ENCODE measurements at places on chromosomes 7 and 10.

DNA sequence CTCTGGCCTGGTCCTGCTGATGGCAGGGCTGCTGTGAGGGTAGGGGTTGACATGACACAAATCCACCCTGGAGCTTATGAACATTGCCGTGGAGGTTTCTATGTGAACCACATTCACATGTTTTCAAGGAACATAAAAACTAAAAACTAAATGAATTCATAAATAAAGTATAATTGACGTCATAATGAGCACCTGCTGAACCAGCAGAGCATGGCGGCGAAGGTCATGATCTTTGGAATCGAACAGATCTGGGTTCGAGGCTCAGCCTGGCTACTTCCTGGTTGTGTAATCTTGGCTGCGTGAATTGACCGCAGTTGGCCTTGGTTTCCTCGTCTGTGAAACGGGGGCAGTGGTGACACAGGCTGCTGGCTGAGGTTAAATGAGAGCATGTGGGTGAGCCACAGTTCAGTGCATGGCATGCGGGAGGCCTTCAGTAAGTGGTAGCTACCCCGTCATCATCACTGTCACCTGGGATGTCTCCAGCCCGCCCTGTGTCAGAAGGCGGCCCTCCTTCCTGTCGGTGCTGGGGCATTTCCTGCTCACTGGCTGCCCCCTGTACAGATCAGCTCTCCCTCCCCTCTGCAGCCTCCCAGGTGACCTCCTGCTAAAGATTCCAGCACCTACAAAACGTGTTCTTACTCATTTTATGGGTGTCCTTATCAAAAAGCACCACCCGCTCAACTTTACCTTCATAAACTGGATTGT lies 190.3 kb upstream of the SHH start:
- no peak for DNase-seq

DNA sequence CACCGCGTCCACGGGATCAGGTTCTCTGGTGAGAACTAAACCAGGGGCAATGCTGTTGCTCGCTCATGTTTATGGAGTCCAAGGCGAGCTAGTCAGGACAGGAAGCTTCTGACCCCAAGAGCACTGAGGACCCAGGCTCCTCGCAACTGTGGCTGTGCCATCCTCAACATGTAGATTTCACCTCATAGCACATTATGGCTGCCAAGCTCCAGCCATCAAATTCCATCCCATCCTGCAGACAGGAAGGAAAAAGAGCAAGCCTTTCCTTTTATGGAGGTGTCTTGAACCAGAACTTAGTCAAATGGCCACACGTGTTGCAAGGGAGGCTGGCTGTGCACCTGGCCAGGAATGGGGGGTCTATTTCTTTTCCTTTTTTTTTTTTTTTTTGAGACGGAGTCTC lies 16.1 kb upstream of the NKX6-2 start:
- no peak for DNase-seq

DNA sequence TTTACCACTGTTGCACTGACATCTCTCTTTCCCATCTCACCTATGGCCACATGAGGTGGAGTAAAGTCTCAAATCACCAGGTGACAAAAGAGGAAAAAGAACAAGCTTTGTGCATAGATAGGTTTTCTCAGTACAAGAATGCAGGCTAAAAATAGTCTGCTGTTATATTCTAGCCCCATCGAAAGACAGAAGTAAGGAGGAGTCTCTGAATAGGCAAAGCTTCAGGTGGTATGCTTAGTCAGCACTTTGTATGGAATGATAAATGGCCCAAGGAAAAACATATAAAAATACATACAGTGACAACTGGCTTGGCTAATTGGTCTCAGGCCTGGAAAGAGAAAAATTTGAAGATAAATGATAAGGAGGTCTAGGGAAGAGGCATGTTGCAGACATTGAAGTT lies 39.6 kb upstream of the KCND2 start:
- no peak for DNase-seq

- peak; percentile 58 for DNase-seq
Observed at GRCh38 chr7:20786421-20786778, 286 bp downstream of the SP8 start.

DNA sequence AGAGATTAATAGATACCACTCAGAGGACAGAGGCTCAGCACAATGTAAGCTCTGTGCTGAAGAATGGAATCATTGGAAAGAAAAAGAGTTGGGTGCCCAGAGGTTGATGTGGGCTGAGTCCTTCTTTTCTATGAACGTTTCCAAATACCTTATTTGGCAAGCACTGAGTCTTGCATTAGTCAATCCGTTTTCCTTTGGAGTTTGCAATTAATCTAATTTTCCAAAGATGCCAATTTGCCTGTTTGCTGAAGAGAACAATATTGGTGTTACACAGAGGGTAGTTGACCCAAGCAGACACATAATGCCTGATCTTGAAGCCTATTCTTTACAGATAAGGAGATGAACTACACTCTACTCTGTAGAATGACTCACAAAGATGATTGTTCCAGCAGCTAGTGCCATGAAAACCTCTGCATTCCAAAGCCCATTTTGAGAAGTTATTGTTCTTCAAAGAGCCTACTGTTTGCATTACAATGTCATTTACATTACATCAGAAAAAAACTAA lies 55.4 kb upstream of the MET start:
- peak; percentile 61 for DNase-seq

DNA sequence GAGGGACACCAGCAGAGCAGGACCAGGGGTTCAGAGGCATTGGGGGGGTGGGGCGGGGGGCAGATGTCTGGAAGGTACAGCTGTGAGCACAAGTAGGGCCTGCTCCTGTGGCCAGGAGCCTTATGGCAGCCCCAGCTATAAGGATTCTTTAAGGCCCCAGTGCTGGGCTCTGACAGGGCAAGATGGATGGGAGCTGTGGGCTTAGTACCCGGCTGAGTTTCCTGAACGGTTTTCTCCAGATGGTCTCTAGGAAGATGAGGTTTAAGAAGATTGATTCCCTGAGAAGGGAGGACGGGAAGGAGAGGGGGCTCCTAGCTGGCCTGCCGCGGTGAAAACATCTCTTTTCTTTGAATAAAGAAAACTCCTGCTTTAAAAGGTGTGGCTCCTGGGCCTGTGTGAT lies 30.1 kb upstream of the COMTD1 start:
- no peak for DNase-seq

DNA sequence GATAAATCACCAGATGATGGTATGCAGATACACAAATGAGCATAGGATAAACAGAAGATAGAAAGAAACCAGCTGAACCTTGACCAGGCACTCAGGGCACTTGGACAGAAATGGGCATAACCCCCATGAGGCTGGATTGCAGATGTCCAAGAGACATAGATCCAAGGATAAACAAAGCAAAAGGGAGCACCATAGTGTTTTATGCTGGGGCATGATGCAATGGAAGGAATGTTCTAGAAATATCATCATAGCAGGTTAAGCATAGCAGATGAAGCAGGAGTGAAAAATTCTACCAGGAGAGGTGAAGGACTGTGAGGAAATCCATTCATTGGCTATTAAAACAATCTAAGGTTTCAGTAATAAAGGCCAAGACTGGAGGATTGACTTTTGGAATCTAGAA lies 70.5 kb upstream of the TES start:
- DNase-seq: no peak

DNA sequence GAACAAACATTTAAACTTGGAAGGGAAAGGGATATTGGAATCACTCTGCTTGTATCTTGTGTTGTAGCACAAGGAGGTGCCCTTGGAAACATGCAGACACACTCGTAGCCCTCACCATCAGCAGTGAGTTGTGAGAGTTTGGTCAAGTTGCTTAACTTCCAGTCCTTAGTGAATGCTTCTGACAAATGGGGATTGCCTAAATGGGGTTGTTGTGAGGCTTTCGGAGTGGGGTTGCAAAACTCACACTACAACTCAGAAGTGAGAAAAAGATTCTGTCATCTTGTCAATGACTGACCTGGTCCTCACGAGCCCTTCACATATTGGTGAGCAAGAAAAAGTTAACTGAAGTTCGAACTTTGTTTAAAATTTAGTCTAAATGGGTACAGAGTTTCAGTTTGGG lies 29.0 kb upstream of the GSDME start:
- DNase-seq: no peak

DNA sequence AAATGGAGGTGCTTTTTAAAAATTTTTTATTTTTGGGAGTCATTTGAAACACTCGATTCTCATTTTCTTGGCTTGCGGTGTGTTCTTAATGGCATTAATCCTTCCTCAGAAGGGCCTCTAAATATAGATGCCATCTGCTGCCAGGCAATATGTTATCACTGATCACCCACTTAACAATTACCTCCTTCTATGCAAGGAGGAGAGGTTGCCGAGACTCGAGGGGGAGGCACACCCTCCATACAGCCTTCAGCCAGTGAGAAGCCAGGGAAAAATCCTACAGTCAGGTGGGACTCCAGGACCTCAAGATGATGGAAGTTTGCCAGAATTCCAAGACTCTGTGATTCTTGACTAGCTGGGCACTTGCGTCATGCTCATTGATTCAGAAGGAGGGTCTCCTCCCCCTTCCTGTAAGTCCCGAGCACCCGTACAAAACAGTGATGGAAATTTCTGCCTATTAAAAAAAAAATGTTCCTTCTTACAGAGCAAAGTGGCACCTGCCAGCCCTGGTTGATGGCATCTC lies 574.5 kb downstream of the TYW1 start:
- no peak for DNase-seq

- DNase-seq: peak; percentile 66
Observed at GRCh38 chr10:31620226-31621151, 301.5 kb downstream of the ZEB1 start.

DNA sequence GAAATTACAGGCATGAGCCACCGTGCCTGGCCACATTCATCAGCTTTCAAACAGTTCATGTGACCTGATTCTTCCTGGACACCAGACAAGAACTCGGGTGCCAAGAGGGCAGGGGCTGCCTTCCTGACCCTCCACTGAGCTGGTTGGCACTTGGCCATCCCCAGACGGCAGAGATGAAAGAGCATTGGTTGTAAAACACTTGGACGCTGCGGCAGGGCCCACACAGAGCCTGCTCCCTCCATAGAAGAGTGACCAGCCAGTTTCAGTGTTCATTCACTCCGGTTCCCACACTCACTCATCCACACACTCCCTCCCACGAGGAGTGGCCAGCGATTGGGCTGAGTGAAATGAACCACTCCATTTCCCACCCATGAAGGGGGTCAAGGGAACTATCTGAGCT lies 112.3 kb downstream of the ITGB8 start:
- DNase-seq: no peak

Measured in mesendoderm (in vitro differentiated cells).